ENCODE measurements at places on chromosomes 6 and 20.

GRCh38 chr6:31528307-31528777 is 420 bp upstream of the MCCD1 start:
- DNase-seq = no peak

DNA sequence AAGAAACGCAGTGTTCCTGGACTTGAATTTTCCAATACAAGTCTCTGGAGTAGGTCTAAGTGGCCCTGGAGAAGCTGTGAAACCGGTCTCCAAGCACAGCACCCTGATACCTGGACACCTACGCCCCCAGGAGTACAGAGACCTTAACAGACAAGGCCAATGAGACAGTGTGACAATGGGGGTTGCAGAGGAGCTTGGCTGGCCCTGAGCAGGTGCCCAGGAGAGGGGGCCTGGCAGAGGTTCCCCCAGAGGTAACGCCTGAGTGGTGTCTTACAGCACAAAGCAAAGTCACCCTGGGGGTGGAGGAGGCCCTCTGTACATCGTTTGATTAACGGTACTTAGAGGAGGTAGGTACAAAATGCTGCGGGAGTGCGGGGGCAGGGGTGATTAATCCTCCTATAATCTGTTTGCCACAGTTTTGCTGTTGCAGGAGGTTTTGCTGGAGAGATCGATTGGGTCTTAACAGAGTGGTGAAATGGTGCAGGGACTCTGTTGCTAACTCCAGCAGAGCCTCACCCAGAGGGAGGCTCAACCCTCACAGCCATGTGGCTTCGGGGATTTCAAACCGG is 37.3 kb upstream of the APCDD1L start:
- no peak for DNase-seq

DNA sequence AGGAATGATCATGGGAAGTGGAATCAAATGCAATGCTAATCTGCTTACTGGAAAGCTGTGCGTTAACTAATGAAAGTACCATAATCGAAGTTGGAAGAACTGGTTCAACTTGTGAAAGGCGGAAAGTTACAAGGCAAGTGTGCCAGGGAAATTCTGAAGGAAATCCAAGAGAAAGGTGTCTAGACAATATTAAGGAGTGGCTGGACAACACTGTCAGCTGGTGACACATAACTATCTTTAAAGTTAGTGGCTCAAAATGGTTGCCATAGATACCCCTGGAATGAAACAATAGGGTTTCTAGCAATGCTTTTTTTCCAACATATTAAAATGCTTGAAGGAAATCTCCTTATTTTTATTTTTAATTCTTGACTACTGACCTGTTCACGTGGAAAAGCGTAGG is 90.4 kb downstream of the BMP2 start:
- DNase-seq = no peak

DNA sequence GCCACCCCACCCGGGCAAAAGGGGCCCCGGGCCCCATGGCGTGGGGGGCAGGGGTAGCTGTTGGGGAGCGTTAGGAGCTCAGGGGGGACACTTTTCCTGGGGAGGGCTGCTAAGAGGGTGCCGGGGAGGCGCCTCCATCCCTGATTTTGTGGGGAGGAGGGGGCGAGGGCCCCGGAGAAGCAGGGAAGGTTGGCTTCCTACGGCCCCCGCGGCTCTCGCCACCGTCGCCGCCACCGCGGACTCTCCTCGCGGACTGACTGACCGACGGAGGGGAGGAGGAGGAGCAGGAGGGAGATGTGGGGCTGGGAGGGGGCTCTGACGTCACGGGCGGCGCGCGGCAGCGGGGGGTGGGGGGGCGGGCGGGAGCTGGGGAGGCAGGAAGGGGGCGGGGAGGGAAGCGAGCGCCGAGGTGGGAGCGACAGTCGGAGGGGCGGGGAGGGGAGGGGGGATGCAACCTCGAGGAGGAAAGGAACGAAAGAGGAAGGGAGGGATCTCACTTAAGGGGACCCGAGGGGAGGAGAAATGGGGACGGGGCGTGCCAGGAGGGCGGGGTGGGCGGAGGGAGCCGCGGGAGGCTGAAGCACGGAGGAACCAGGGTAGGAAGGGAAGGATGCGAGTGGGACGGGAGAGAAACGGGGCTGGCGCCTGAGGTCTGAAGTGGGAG is 5.1 kb downstream of the GABBR1 start:
- DNase-seq = peak; percentile 34

- DNase-seq = no peak
These were observed 40.9 kb upstream of the SMOC2 start for GRCh38 chr6:168400037-168400436.

DNA sequence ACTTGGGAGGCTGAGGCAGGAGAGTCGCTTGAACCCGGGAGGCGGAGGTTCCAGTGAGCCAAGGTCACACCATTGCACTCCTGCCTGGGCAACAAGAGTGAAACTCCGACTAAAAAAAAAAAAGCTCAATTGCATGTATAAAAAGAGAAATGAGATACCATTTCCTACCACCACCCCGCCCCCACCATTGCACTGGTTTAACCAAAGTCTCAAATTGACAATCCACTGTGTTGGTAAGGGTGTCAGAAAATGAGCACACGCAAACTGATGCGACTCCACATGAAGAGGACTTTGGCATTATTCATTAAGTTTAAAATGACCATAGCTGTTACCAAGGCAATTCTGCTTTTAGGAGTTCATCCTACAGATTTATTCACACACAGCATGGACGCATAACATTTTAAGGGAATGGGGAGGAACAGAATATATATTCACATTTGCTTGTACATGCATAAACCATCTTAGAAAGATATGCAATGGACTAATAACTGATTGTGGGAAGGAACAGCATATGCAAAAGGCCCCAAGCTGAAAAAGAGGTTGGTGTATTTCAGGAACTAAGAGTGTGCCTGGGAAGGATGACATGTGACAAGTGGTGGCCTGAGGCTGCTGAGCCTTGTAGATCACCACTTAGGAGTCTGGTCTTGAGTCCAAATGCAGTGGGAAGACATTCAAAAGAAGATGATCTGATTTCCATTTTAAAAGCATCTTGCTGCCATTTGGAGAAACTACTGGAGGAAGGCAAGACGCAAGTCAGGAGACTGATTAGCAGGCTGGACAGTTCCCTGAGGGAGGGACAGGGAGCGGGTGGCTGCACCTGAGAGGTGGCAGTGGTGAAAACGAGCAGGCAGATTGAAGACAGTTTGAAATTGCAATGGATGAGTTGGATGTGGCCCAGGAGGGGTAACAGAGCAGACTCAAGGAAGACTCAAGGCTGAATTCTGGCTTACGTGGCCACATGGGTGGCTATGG is 37.2 kb upstream of the PTPN1 start:
- DNase-seq = no peak

Measured in stimulated activated CD8-positive, alpha-beta memory T cell treated with anti-CD3 and anti-CD28 coated beads, Interleukin-15, amount 100 ng/mL, for 4 hours (primary cell).